ENCODE measurements at places on chromosomes 1 and 21.

- DNase-seq = no peak
These were observed 10.6 kb downstream of the TNFRSF1B start for GRCh38 chr1:12177156-12177998.

DNA sequence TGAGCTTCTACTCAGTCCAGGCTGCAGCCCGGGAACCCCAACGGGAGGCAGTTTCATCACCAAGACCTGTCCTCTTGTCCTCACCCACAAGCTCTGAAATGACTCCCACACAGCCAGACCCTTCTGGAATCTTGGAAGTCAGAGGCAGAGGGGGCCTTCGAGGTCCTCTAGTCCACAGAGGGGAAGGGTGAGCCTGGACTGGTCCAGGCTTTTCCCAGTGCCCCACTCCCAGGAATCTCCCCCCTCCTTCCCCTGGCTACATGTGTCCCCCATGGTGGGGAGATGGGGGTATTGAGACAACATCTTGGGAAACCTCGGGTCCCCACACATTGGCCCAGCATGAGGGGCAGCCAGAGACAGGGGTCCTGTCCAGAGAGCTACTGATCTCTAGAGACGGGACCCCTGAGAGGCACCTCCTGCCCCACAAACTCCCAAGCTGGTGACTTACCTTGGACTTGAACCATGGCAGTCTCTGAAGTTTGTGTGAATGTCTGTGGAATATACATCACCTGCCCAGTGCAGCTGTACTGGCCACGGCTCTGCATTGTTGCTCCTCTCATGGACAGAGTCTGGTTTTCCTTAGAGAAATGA lies 19.4 kb upstream of the SLAMF9 start:
- DNase-seq = no peak

- peak; percentile 68 for DNase-seq
These were observed 749 bp downstream of the AKIRIN1 start for GRCh38 chr1:38991638-38992411.

- DNase-seq = no peak
These were observed 92.1 kb downstream of the MAB21L3 start for GRCh38 chr1:116203181-116203723.

DNA sequence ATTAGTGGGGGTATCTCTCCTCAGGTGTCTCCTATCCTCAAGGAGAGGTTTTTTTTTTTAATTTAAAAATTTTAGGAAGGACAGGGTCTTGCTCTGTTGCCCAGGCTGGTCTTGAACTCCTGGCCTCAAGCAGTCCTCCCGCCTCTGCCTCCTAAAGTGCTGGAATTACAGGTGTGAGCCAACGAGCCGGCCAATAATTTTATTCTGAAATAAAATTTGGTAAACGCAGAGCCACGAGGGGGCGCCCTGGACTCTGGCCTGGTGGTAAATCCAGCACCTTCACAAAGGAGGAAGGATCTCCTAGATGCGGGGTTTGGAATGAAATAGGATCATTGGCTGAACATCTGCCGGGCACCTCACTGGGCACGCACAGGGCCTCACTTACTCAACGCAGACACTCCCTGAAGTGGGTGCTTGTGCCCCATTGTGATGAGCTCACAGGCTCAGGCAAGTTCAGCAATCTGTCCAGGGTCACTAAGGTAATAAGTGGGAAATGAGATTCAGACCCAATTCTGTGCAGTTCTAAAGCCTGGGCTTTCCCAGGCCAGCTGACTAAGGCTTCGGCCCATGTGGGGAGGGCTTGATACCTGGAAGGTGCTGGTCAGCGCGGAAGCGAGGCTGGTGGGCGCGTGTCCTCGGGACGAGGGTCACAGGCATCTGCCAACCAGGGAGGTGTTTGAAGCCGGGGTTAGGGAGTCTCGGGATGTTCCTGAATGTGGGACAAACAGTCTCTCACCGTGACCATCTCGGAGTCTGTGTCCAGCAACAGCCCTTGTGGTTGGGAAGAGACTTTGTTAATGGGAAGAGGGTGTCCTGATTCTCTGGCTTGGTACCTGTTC lies 32.7 kb upstream of the ETV3 start:
- peak; percentile 39 for DNase-seq

Measured in SJCRH30 (cell line).